ENCODE measurements at places on chromosomes 6 and 20.

- no peak for DNase-seq
Observed at GRCh38 chr6:100538086-100538485, 73.4 kb upstream of the SIM1 start.

- DNase-seq, result no peak
Observed at GRCh38 chr20:33945391-33946081, 48.2 kb upstream of the RALY start.

- DNase-seq, result no peak
Observed at GRCh38 chr6:154039231-154039842, at the start of gene OPRM1. OPRM1 (plus strand) TSS chr6:154039240; CDS start chr6:154039545, 305 bp downstream.

GRCh38 chr20:2340136-2340535 is 40.6 kb upstream of the TGM6 start:
- no peak for DNase-seq

DNA sequence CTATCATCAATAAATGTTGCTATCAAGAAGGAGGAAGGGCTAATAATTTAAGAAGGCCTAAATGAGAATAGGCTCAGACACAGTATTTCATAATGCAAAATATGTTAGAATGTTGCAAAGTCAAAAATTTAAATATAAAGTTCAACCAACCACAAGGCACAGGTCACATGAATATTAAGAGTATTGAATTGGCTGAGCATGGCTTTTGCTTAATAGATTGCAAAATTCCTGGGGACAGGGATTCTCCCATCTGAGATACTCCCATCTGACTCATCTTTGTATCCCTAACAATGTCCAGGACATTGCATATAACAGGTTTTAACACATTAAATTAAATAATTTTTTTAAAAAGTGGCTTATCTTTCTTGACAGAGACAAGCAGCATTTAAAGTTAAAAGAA is 32.9 kb upstream of the UTRN start:
- DNase-seq, result no peak

GRCh38 chr6:138765896-138766655 is 7.5 kb upstream of the CCDC28A start:
- no peak for DNase-seq

DNA sequence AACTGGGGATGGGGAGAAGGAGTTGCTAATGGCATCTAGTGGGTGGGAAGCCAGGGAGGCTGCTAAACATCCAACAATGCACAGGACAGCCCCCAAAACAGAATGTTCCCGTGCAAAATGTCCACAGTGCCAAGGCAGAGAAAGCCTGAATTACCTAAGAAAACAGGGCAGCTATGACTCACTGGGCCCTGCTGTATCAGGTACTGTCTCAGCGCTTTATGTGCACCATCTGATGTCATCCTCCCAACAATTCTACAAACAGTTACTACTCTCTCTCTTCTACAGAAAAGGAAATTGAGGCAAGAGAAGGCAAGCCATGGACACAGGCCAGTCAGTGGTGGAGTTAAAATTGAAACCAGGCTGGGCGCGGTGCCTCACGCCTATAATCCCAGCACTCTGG is 3.1 kb downstream of the YTHDF1 start:
- no peak for DNase-seq

GRCh38 chr20:62736026-62736406 is 27.4 kb downstream of the NTSR1 start:
- no peak for DNase-seq

- DNase-seq, result no peak
Observed at GRCh38 chr6:118935331-118935668, 341 bp upstream of the MCM9 start.

GRCh38 chr6:65546894-65547293 is 160.1 kb downstream of the EYS start:
- DNase-seq, result no peak

DNA sequence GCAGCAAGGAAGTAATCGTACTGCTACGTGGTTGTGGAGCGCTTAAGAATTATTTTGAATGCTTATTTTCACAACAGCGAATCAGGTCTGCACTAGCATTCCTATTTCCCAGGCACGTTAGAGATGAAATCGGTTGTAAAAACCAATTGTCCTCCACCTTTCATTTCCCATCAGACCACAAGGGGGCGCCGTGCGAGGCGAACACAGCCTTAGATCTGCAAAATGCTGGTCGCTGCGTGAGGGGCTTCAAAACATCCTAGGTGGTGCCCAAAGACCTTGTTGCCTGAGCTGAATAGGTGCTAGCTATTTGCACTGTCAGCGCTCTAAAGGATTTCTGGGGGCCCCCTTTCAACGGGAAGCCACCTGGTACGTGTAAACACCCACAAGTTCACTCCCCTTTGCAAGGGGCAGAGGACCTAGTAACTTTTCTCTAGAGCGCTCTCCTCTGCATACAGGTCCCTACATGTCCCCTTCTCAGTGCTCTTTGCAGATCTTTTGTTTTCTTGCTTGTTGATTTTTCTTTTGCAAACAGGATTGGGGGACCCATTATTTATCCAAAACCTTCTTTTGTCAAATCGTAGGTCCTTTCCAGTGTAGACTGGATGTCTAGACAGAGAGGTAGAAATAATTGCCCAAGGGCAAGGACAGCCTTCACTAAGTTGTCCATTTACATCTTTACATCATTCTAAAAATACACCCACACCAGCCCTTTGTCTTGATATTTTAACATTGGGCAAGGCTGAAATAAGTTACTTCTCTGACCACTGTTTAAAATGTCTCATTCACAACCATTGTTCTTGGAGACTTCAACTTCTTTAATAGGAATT is 59.8 kb downstream of the NEDD9 start:
- DNase-seq, result peak; percentile 76

DNA sequence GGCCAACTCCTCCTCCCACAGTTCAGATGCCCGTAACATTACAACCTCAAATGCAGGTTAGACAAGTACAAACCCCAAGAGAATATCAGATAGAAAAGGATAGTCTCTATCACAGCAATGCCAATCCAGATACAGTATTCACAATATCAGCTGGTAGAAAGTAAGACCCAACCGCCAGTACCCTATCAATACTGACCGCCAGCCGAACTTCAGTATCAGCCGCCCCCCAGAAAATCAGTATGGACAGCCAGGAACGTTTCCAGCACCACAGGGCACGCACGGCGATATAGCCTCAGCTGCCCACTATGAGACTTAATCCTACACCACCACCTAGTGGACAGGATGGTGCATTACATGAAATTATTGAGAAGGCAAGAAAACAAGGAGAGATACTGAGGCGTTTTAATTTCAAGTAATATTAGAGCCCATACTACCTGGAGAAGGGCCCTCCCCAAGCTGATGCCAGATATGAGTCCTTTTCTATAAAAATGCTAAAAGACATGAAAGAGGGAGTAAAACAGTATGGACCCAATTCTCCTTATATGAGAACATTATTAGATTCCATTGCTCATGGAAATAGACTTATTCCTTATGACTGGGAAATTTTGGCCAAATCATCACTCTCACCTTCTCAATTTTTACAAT is 17.6 kb upstream of the EIF2S2 start:
- peak; percentile 21 for DNase-seq

GRCh38 chr6:29759457-29759856 is 36.2 kb downstream of the HLA-F start:
- DNase-seq, result no peak

- no peak for DNase-seq
Observed at GRCh38 chr6:56668158-56668557, 25.5 kb upstream of the DST start.
